Mucosa of gallbladder (tissue), 1 donor: ENCODE measurements at places on chromosomes 6 and 20. TPM values are rescaled to one million over a fixed set of nuclear protein-coding genes. Genes with fewer than 3 reads are reported as not detected.

- DNase-seq: no peak
Observed at GRCh38 chr20:40307997-40308396, 381.0 kb downstream of the MAFB start.

OR10C1 gene
- not detected for total RNA-seq

TSPO2 gene
- total RNA-seq: 1.0 TPM

DNA sequence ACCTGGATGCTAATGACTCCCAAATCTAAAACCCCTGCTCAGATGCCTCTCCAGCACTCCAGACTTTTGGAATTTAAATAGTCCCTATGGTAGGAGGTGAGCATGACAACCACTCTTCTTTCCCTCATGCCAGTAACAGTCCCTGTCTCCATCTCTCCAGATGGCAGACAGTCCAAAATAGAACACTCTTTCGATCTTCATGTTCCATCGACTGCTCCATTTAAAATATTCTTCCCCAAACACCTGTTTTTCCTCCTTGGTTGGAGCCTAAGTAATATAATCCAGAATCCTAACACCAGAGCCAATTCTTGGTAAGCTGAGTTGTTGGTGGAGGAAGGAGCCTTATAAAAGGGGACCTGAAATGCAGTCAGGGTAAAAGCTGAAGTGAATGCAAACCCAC, 723.5 kb upstream of the CHD6 start:
- DNase-seq: no peak

CEP250 gene
- 33.5 TPM for total RNA-seq

PRSS35 gene
- total RNA-seq: 2.8 TPM

- DNase-seq: no peak
Observed at GRCh38 chr6:14353281-14353680, 235.7 kb downstream of the CD83 start.

FAM209B gene
- 0.32 TPM for total RNA-seq

DNA sequence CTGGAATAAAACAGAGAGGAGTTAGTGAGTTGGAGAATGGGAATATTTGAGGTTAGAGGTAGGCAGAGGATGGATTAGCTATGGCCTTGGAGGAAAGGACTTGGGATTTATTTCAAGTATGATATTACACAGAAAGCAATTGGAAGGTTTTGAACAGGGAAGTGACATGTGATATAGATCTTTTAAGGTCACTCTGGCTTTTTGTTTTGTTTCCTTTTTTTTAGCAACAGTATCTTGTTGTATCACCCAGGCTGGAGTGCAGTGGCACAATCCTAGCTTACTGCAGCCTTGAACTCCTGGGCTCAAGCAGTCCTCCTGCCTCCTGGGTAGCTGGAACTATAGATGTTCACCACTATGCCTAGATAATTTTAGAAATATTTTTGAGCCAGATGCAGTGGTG, 190.3 kb downstream of the UTRN start:
- no peak for DNase-seq

DNA sequence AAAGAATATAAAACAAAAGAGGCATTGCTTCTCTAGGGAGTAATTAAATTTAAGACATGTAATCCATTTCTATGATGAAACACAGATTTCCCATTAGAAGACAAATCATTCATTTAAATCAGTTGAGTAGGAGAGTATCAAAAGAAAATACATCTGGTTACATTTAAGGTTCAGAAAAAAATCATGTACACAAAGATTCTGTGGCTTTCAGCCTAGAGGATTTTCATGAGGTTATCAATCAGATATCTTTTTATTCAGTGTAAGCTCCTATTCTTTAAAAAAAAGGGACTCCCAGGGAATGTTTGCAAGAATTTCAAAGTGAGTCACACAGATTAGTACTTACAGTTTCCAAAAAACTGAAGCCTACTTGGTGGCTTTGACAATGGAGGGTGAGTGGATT, 24.9 kb downstream of the COL21A1 start:
- no peak for DNase-seq

CYP21A2 gene
- 1.3 TPM for total RNA-seq

DNA sequence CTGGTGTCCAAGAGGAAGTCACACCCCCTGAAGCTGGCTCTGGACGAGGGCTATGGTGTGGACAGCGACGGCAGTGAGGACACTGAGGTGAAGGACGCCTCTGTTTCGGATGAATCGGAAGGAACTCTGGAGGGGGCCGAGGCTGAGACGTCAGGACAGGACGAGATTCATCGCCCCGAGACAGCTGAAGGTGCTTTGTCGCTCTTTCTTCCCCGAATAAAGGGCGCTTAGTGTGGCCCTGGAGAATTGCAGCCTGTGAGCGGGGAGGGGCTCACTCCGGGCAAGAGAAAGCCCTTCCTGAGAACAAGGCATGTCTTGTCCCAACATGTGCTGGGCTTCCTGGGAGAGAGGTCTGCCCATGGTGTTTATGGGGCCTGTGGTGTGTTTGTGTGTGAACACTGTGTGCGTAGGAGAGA, 41.4 kb downstream of the MYT1 start:
- no peak for DNase-seq

DDO gene
- total RNA-seq: 5.6 TPM

DNA sequence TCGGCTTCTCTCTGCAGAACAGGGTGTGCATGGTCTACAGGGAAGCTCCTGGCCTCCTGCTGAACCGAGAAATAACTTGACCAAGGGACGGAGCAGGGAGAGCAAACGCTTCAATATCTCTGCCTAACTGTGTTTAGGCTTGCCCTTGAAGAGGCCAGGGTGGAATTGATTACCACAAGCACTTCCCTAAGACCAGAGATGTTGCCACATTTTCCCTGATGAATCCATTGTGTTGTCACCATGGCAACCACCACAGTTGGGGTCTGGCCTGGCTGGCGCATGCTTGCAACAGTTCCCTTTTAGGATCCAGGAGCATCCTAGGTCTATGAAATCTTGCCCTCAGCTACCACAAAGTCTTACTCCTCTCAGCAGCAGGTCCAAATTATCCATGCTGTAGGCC, 213.5 kb upstream of the SULF2 start:
- no peak for DNase-seq

DNA sequence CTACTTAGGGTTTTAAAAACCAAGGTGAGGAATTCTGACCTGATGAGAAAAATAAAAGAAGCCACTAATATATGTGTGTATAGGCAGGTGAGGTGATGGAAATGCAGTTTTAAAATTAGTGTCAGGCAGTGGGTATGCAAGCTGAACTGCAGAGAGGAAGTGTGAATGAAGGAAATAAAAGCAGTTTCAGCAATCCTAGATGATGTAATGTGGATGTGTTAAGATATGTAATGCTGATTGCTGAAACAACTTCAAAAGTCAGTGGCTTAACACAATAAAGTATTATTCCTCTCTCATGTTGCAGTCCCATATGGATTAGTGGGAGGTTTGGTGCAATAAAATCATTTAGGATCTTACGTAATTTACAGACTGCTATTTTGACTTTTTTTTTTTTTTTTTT, 119.9 kb upstream of the ASCC3 start:
- DNase-seq: no peak

GRCh38 chr20:22453244-22454080, 130.9 kb downstream of the FOXA2 start:
- no peak for DNase-seq

GRCh38 chr6:49634836-49635218, 1.8 kb downstream of the RHAG start:
- no peak for DNase-seq

BANF2 gene
- total RNA-seq: not detected

GRCh38 chr6:130604841-130605399, 222.3 kb upstream of the SMLR1 start:
- no peak for DNase-seq

DNA sequence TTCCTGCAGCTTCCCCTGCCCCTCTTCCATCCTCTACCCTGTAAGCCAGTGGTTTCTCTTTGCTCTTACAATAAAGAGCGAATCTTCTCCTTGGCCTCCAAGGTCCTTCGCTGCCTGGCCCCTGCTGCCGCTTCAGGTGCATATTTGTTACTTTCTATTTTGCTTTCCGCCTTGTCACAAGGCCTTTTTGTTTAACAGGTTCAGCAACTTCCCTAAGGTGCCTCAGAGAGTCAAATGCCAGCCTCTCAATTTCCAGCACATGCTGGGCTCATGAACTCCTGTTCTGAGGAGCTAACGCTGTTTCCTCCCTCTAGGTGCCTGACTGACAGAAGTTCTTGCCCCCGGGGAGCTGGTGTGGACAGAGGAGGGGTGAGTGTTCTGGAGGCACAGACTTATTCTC, 42.4 kb upstream of the EPB41L1 start:
- peak; percentile 56 for DNase-seq

SYTL3 gene
- total RNA-seq: 4.1 TPM

DNA sequence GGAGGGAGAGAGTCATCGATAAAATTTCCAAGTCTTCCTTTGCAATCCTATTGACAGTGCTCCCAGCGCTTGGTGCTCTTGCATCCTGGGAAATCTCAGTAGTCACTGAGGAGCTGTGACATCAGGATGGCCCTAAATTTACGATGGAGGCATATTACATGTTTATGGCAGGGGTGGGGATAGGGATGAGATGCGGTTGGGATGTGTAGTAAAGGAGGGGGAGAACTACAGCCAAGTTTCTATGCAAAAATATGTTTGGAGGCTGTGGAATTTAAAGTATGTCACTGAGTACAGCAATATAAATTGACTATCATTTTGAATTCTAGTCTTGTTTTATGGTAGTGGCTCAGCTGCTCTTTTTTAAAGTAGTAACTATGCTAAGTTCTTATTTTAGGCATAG, 544.9 kb downstream of the PKHD1 start:
- no peak for DNase-seq

- no peak for DNase-seq
Observed at GRCh38 chr6:155466539-155466938, 10.9 kb upstream of the NOX3 start.

DNA sequence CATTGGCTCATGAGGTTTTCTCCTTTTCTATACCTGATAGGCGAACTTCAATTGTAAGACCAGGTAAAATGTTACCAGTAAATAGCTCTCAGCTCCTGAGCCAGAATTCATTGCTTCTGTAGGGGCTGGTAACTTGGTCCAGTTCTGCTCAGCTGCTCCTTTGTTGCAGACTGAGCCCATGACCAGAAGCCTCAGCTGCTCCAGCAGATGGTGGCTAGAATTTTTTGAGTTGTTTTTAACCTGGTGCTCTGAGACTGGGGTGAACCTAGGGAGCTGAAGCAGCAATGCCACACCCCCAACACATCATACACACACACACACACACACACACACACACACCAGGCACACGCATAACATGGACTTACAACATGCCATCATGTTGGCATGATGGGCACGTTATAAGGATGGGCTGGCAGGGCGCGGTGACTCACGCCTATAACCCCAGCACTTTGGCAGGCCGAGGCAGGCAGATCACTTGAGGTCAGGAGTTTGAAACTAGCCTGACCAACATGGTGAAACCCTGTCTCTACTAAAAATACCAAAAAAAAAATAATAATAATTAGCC, 103.1 kb downstream of the QRSL1 start:
- DNase-seq: no peak

RSPO4 gene
- total RNA-seq: 0.26 TPM

DNA sequence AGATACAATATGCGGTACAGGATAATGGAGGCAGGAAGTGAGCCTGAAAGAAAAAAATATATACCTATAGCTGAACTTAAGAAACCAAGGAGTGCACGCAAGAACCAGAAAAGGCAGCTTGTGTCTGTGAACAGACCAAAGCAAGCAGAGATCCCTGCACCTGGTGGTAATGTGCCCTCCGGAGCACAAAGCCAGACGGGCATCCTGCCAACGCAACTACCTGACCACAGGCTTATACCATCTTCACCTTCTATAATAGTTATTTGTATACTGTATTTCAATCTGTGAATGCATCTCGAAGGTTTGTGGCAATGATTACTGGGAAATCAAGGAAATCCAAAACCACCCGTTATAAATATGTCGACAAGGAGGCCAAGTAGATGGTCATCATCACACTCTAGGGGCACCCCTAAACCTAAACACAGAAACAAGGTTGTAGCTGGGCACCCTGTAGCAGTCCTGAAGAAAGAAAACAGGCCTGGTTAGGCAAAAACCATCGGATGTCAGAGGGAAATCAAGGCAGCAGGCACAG, 801 bp downstream of the FBXL4 start:
- peak; percentile 19 for DNase-seq

DNA sequence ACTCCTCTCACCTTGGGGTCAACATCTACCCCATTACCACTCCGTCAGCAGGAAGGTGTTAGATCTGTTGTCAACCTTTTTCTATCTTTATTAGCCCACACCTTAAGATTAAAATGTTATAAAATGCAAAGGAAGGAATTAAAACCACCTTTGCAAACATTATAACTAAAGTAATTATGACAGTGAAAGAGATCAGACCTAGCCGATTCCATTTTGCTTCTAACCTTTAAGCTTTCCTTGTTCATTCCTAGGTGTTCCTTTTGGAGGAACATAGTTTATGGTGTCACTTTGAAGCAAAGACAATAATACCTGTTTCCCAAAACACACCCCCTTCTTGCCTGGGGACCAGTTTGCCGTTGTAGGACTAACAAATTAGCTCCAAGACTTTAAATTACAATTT, 1223.0 kb upstream of the ADGRB3 start:
- no peak for DNase-seq

GRCh38 chr6:130981409-130981808, 81.6 kb downstream of the EPB41L2 start:
- DNase-seq: peak; percentile 28

DNA sequence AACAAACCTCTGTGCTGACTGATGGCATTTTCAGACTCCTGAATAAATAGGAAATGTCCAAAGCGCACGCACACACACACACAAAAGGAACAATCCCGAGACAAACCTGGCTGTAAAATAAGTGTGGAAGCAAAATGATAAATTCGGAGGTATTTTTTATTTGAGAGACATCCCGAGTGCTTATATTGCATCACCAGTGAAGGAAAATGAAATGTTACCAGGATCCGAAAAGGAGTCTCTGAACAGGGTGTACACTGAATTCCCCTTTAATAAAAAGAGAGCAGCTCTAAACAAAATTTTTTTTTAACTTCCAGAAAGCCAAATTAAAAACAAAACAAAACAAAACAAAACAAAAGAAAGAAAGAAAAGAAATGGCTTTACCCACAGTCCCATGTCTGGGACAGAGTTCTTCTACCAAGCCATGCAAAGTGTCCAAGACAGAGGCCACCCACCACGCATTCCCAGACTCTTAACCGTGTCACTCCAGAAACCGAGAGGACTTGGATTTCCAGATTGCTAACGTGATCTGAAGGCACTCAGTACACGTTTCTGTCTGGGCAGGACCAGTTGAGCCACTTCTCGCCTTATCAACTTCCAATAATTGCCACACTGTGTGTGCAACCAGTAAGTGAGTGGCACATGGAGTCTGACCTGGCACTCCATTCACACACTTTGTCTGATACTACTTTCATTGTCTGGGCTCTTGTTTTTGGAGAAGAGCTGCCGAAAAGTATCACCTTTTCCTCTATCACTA, 817 bp downstream of the ME1 start:
- peak; percentile 49 for DNase-seq

- peak; percentile 34 for DNase-seq
Observed at GRCh38 chr6:41577356-41578216, 31.4 kb downstream of the FOXP4 start.

GRCh38 chr6:100296810-100297544, 167.7 kb downstream of the SIM1 start:
- peak; percentile 18 for DNase-seq

- DNase-seq: no peak
Observed at GRCh38 chr6:154356690-154357089, at the start of gene IPCEF1. Gene IPCEF1, minus strand, starts transcription at chr6:154356803. Its CDS starts 90,856 bp downstream, at chr6:154265947.
